ENCODE measurements at places on chromosomes 13 and 19. TPM values are rescaled to one million over a fixed set of nuclear protein-coding genes. Genes with fewer than 3 reads are reported as not detected.

DNA sequence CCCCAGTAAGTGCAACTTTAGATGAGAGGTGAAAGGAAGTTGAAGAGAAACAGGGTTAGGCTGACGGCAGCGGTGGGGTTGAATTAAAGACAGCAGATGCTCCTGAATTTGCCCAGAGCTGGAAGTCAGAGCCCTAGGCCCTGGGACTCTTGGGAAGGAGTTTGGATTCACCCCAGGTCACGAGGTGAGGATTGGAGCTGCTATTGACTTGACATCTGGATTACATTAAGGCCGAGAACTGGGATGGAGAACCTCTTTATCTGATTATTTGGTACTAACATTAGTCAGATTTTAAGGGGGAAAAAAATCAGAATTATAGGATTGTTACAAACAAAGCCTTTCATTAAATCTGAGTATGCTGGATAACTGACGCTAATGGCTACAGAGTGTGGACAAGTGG is 367.2 kb downstream of the ZNF536 start:
- no peak for DNase-seq

DNA sequence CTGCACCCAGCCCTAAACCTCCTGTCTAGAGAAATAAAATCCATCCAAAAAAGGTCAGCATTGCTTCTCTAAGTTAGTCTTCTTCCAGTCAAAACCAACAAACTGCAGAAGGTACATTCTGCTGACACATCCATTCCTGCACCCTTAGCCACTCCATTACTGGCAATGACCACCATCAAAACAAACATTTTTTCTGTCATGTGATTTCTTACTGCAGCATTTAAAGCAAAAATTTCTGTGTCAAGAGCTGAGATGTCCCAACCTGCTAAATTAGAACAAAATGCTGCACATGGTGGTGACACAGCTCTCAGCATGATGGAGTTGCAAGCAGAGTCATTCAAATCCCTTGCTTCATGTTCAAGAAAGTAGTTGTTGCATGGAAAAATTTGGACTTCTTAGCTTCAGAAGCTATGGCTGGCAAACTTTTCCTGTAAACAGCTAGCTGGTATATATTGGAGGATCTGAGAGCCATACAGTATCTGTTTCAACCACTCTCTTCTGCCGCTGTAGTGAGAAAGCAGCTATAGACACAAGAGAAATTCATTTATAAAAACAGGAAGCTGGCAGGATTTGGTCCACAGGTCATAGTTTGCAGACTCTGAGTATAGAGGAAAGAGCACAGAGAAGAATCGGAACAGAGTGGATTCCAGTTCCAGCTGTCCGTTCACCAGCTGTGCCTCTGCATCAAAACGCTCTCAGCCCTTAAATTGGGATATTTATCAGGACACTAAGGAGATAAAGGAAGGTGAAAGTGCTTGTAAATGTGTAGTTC is 17.4 kb downstream of the RUBCNL start:
- DNase-seq = no peak

GRCh38 chr19:41217741-41218140 is 1.3 kb upstream of the AXL start:
- DNase-seq = no peak

- no peak for DNase-seq
Observed at GRCh38 chr19:50629801-50630200, 9.9 kb downstream of the SYT3 start.

The HSH2D gene
- 1.2 TPM for total RNA-seq

The KRTDAP gene
- total RNA-seq = not detected

Data from mesenteric fat pad (tissue), 1 donor.